Endothelial cell (in vitro differentiated cells): ENCODE measurements at places on chromosomes 2 and 18. TPM values are rescaled to one million over a fixed set of nuclear protein-coding genes. Genes with fewer than 3 reads are reported as not detected.
A peak's percentile ranks its signal among the peaks of the same experiment; 100 is the strongest.

GRCh38 chr2:86633155-86633651 is 9.5 kb upstream of the RNF103 start:
- H3K27ac ChIP-seq = no peak overlapping the region
- H3K4me1 ChIP-seq = peaks cover 10% of the 10 kb centered on the region
- no peak overlapping the region for H3K4me3 ChIP-seq
- H3K27me3 ChIP-seq = peaks cover 1% of the 10 kb centered on the region
- DNase-seq = no peak

DNA sequence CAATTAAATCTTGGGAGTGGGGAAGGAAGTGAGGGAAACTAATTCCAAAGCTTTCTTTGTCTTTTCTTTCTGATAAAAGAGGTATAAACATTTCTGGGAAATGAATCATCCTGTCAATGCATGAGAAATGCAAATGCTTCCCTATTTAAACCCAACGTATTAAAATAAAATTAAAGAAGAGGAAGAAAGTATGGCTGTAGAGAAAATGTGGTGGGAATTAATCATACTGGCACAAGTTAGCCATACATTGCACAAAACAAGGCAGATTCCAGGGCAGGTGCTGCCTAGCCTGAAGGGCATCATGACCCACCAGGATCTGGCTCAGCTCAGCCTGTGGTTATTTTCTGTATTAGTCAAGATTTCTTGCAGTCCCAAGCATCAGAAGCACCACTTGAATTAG is 338.0 kb downstream of the NYAP2 start:
- no peaks in the 10 kb centered on the region for H3K27me3 ChIP-seq
- no peaks in the 10 kb centered on the region for H3K4me1 ChIP-seq
- H3K4me3 ChIP-seq = no peak overlapping the region
- H3K27ac ChIP-seq = no peak overlapping the region
- H3K36me3 ChIP-seq = no peaks in the 10 kb centered on the region

DNA sequence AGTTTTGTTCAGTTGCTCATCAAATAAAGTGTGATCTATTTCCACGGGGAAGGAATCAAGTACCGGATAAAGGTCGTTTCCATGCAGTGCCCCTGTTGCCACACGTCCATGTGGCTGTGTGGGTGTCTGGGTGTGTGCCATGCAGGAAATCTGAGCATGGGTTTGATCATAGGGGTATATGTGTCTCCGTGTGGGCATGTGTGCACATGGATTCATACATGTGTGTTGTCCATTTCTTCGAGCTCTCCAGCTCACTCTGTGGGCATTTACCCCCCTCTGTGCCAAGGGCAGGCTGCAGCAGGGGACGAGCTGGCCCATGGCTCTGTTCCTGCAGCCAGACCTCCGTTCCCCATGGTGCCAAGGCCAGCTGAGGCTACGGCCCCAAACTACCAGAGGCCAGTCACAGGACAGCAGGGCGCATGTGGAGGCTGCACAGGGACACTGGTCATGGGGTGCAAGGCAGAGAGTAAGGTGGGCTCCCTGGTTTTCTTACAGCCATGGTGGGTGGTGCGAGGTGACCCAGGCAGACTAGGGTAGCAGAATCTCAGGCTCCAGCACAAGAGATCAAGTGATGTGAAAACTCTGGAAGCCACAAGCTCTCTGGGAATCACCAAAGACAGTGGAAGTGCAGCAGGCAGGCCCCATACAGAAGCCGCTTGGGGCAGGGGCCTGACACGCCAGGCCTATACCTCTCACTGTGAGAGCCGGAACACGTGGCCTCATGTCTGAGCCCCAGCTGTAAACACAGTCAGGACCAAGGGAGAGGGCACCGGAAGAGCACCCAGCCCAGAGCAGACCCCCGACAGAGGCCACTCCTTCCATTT is 66.4 kb upstream of the RAB6C start:
- H3K4me3 ChIP-seq = no peak overlapping the region
- peaks cover 5% of the 10 kb centered on the region for H3K36me3 ChIP-seq
- no peak overlapping the region for H3K27ac ChIP-seq
- no peaks in the 10 kb centered on the region for H3K4me1 ChIP-seq
- peaks cover 6% of the 10 kb centered on the region for H3K27me3 ChIP-seq
- DNase-seq = no peak

The HOXD13 gene
- not detected for total RNA-seq

The ANKRD30BL gene
- total RNA-seq = not detected

DNA sequence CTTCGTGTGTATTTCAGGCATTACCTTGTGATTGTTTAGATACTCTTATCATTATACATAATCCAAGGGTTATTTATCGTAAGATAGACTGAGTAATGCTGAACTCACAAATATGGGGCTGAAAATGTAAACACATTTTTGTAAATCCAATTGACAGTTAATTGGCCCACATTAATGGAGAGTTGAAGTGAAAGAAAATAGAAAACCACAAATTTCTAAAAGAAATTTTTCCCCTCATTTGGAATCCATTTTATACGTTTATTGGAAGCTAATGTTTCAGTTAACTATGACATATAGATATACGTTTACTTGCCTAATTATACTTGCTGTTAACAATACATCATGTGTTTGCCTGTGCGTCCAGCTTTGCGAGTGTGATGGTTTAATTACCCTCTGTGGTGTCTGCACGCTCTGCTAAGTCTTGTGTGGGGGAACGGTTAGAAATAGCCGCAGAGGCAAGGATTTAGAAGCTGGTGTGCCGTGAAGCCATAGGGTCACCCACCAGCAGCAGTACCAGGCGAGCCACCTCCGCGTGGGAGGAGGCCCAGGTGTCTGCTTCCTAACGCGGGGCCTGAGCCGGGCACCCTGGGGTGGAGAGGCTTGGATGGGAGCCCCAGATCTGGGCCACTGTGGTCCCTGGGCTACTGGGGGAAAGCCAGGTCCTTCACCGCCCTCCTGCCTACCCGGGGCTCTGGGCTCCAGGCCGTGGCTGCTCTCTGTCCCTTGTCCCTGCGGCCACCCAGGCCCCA is 38.0 kb downstream of the TSHZ1 start:
- H3K27me3 ChIP-seq = peaks cover 6% of the 10 kb centered on the region
- DNase-seq = no peak
- no peaks in the 10 kb centered on the region for H3K36me3 ChIP-seq
- H3K27ac ChIP-seq = no peak overlapping the region
- peaks cover 13% of the 10 kb centered on the region for H3K4me1 ChIP-seq

The NXPH2 gene
- total RNA-seq = 3.4 TPM

The SCYGR4 gene
- total RNA-seq = not detected

GRCh38 chr18:62973689-62974088 is 258.3 kb downstream of the PHLPP1 start:
- H3K27ac ChIP-seq = peak overlapping the region; percentile 48
- no peak overlapping the region for H3K4me3 ChIP-seq
- no peak for DNase-seq
- H3K4me1 ChIP-seq = peaks cover 56% of the 10 kb centered on the region
- peaks cover 10% of the 10 kb centered on the region for H3K27me3 ChIP-seq

The FZD7 gene
- total RNA-seq = 42.2 TPM

- H3K4me1 ChIP-seq = no peaks in the 10 kb centered on the region
- H3K4me3 ChIP-seq = no peak overlapping the region
- H3K27me3 ChIP-seq = no peaks in the 10 kb centered on the region
- no peak overlapping the region for H3K27ac ChIP-seq
These were observed 312.2 kb downstream of the LRATD1 start for GRCh38 chr2:14944562-14945346.

DNA sequence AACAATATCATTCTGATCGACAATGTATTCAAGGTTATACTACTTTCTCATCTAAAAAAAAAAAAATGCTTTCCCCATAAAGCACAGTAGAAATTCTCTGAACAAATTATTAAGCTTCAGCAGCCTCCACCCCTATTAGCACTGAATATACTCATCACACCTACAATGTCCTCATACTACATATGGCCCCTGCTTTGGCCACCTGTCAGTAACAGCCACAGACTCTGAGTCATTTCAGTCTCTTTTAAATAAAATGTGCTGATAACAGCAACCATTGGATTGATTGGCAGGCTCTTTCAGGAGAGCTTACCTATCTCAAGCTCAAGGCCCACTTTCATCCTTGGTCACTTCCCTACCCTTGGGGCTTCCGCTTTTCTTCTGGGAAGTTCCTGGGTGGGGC is 236.7 kb downstream of the TMX3 start:
- no peaks in the 10 kb centered on the region for H3K27me3 ChIP-seq
- DNase-seq = no peak
- H3K36me3 ChIP-seq = no peaks in the 10 kb centered on the region
- no peak overlapping the region for H3K27ac ChIP-seq
- no peaks in the 10 kb centered on the region for H3K4me1 ChIP-seq

- H3K27ac ChIP-seq = no peak overlapping the region
- H3K4me1 ChIP-seq = peaks cover 18% of the 10 kb centered on the region
- H3K36me3 ChIP-seq = peaks cover 52% of the 10 kb centered on the region
- H3K4me3 ChIP-seq = no peak overlapping the region
- peaks cover 12% of the 10 kb centered on the region for H3K27me3 ChIP-seq
These were observed 71.6 kb downstream of the PXDN start for GRCh38 chr2:1672738-1673137.

The ATP5MC3 gene
- total RNA-seq = 207 TPM

GRCh38 chr18:55781481-55781957 is 193.5 kb upstream of the TCF4 start:
- H3K36me3 ChIP-seq = no peaks in the 10 kb centered on the region
- peaks cover 24% of the 10 kb centered on the region for H3K4me1 ChIP-seq
- H3K27ac ChIP-seq = peak overlapping the region; percentile 80
- H3K27me3 ChIP-seq = no peaks in the 10 kb centered on the region

- no peaks in the 10 kb centered on the region for H3K36me3 ChIP-seq
- no peak for DNase-seq
- no peaks in the 10 kb centered on the region for H3K4me1 ChIP-seq
These were observed 752.6 kb upstream of the TMEFF2 start for GRCh38 chr2:192947352-192947751.

- peak within 1 kb of the TSS; percentile 100 for H3K4me3 ChIP-seq
- peak within 1 kb of the TSS; percentile 100 for H3K27ac ChIP-seq
- peaks cover 23% of the 10 kb centered on the region for H3K27me3 ChIP-seq
- peaks cover 73% of the 10 kb centered on the region for H3K4me1 ChIP-seq
- DNase-seq = peak; percentile 60
- peaks cover 8% of the 10 kb centered on the region for H3K36me3 ChIP-seq
These were observed at the start of gene YES1 for GRCh38 chr18:811892-812375. YES1 (minus strand) TSS chr18:812242; CDS start chr18:756827, 55,415 bp downstream.

GRCh38 chr2:178628605-178629004 is 148.3 kb downstream of the PLEKHA3 start:
- no peaks in the 10 kb centered on the region for H3K4me1 ChIP-seq
- H3K4me3 ChIP-seq = no peak overlapping the region
- no peak overlapping the region for H3K27ac ChIP-seq
- no peaks in the 10 kb centered on the region for H3K36me3 ChIP-seq

DNA sequence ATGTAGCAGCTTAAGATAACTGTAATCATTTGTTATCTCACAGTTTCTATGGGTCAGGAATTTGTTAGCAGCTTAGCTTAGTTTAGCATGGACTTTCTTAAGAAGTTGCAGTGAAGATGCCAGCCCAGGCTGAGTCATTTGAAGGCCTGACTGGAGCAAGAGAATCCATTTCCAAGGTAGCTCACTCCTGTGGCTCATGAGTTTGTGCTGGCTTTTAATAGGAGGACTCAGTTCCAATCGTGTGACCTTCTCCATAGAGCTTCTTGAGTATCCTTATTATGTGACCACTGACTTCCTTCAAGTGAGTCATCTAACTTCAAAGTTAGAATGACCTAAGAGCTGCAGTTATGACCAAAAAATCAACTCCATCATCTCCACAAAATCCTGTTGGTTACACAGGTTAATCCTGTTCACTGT is 1.4 kb downstream of the GPATCH11 start:
- H3K4me3 ChIP-seq = no peak overlapping the region
- peaks cover 24% of the 10 kb centered on the region for H3K36me3 ChIP-seq
- H3K27me3 ChIP-seq = peaks cover 5% of the 10 kb centered on the region
- H3K27ac ChIP-seq = no peak overlapping the region

GRCh38 chr2:51258301-51258700 is 226.4 kb upstream of the NRXN1 start:
- no peak for DNase-seq
- H3K4me1 ChIP-seq = peaks cover 8% of the 10 kb centered on the region
- H3K27me3 ChIP-seq = no peaks in the 10 kb centered on the region
- H3K4me3 ChIP-seq = no peak overlapping the region
- H3K36me3 ChIP-seq = no peaks in the 10 kb centered on the region

The HOXD9 gene
- 0.56 TPM for total RNA-seq

DNA sequence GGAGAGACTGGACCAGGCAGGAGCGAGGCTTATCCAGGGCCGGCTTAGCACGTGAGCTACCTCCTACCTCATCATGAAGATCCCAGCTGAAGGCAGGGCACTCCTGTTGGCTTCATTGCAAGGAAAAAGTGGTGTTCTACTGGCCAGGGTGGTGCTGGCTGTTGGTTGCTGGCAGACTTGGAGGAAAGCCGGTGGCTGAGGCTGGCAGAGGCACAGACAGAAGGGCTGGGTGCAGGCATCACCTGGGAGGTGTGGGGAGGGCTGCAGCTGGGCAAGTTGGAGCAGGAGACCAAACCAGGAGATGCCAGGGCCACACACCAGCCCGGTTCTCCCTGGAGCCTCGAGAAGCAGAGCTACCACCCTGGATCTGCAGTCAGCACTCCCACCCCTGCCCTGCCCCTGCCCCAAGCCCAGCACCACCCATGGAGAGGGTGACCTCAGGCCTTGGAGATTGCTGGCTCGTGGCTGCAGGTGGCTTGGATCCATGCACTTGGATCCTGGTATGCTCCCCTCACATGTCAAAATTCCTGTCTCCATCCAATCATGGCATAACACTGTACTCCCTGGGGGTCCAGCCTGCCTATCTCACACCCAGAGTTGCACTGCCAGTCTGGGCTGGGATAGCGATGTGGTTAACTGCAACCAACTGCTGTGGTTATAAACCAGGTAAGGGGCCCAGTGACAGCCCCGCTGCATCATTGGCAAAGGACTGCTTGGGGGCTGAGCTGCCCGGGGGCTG is 49.7 kb downstream of the GLI2 start:
- no peak overlapping the region for H3K4me3 ChIP-seq
- no peaks in the 10 kb centered on the region for H3K36me3 ChIP-seq
- DNase-seq = no peak
- peaks cover 8% of the 10 kb centered on the region for H3K4me1 ChIP-seq
- no peak overlapping the region for H3K27ac ChIP-seq

DNA sequence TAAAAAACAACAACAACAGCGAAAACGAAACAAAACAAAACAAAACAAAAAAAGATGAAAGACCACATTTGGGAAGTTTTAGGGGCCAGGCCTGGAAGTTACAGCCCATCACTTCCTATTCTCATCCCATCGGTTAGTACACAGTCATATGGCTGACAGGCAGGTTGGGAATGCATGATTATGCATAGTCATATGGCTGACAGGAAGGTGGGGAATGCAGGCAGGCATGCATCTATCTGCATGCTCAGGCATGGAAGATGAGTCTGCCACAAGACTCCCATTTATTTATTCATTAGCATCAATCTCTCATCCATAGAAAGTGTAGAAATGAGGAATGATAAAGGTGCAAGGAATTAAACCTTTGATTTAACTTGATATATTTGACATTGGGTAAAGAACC is 325.3 kb upstream of the MEX3C start:
- DNase-seq = no peak
- no peak overlapping the region for H3K4me3 ChIP-seq
- H3K27ac ChIP-seq = no peak overlapping the region
- peaks cover 2% of the 10 kb centered on the region for H3K27me3 ChIP-seq
- H3K36me3 ChIP-seq = no peaks in the 10 kb centered on the region
- no peaks in the 10 kb centered on the region for H3K4me1 ChIP-seq

GRCh38 chr2:237955640-237956401 is 11.0 kb upstream of the UBE2F start:
- no peaks in the 10 kb centered on the region for H3K4me1 ChIP-seq
- DNase-seq = no peak
- peaks cover 4% of the 10 kb centered on the region for H3K36me3 ChIP-seq
- H3K27ac ChIP-seq = no peak overlapping the region
- H3K4me3 ChIP-seq = no peak overlapping the region
- peaks cover 8% of the 10 kb centered on the region for H3K27me3 ChIP-seq

The SYT4 gene
- total RNA-seq = 0.26 TPM

- no peaks in the 10 kb centered on the region for H3K27me3 ChIP-seq
- no peak for DNase-seq
- no peaks in the 10 kb centered on the region for H3K36me3 ChIP-seq
- no peak overlapping the region for H3K4me3 ChIP-seq
These were observed 125.2 kb upstream of the COPS8 start for GRCh38 chr2:236960531-236960930.
